GM06990 (cell line): ENCODE measurements at places on chromosomes 5 and 9.
A peak's percentile ranks its signal among the peaks of the same experiment; 100 is the strongest.

- peak; percentile 34 for DNase-seq
Observed at GRCh38 chr5:134550271-134551214, 25.1 kb downstream of the JADE2 start.

DNA sequence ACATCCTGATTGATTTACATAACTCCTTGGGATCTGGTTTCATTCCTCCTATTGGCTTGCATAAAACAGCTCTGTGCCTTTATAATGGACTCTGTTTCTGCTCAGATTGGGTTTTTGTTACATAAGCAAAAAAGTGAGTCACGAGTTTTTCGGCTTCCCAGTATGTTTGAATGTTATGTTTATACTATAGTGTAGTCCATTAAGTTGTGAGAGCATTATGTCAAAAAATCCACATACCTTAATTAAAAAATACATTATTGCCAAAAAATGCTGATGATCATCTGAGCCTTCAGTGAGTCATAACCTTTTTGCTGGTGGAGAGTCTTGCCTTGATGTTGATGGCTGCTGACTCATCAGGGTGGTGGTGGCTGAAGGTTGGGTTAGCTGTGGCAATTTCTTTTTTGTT is 144.6 kb downstream of the CCDC171 start:
- DNase-seq, result no peak

DNA sequence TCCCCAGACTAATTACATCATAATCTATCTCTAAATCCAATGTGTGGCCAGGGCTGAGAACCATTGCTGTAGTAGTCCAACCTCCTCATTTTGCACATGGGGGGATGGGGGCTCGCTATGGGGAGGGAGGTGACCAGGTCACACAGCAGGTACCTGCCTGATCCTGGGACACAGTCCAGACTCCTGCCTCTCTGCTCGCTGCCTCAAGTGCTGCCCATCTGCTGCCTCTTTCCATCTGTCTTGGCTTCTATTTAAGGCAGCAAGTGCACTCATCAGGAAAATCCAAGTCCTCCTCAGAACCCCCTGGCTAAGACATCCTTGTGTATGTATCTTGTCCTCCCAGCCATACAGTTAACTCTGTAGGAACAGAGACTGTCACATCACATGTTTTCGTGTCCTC is 57.7 kb upstream of the FRRS1L start:
- no peak for DNase-seq

DNA sequence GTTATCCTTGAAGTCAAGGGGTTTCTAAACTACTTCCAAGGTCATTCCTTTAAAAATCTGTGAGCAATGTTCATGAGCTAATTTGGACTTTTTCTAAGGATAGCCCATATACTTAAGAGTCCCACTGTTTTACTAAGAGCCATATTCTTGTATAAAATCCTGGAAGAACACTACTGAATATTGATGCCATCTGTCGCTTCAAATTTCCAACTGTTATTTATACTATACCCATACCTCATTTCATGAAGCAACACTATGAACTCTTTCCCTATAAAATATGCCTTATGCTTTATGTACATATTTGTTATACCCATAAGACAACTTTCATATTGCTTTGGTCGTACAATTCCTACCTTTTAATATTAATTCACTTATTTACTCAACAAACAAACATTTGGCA is 12.4 kb upstream of the ANKRD55 start:
- DNase-seq, result no peak

DNA sequence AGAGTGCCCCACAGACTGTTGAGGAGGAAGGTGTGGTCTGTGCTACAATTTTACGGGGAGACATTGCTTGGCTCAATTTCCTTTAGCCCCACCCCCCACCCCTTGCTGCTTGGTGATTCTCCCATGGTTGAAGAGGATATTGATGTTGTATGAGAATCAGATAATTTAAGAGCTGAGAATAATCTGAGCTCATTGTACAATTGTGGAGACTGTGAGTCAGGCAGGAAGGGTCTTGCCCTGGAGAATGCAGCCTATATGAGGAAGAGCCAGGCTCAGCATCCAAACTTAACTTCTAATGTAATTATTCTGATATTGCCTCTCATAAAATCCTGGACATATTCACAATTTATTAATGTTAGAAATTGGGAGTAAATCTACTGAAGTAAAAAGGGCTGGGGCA is 26.1 kb upstream of the OR2S2 start:
- no peak for DNase-seq

DNA sequence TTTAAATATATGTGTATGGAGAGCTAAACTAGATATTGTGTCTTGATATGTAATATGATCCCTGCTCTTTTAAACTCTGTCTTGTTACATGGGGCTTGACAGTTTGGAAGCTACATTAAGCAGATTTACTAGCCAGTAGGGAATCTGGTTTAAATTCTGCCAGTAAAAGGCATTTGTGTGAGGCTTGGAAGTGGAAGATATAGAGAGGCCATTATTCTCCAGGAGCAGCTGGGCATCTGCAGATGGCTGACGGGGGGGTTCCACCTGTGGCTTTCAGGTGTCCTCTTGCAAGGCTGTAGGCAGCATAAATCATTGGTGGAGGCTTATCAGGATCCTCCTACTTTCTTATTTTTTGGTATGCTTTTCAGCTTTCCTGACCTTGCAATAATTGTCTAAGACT is 179.1 kb upstream of the FBXL7 start:
- DNase-seq, result no peak

- DNase-seq, result peak; percentile 18
Observed at GRCh38 chr9:94918038-94918753, 191.7 kb downstream of the AOPEP start.

GRCh38 chr9:101951598-101951997 is 213.2 kb upstream of the GRIN3A start:
- DNase-seq, result no peak

DNA sequence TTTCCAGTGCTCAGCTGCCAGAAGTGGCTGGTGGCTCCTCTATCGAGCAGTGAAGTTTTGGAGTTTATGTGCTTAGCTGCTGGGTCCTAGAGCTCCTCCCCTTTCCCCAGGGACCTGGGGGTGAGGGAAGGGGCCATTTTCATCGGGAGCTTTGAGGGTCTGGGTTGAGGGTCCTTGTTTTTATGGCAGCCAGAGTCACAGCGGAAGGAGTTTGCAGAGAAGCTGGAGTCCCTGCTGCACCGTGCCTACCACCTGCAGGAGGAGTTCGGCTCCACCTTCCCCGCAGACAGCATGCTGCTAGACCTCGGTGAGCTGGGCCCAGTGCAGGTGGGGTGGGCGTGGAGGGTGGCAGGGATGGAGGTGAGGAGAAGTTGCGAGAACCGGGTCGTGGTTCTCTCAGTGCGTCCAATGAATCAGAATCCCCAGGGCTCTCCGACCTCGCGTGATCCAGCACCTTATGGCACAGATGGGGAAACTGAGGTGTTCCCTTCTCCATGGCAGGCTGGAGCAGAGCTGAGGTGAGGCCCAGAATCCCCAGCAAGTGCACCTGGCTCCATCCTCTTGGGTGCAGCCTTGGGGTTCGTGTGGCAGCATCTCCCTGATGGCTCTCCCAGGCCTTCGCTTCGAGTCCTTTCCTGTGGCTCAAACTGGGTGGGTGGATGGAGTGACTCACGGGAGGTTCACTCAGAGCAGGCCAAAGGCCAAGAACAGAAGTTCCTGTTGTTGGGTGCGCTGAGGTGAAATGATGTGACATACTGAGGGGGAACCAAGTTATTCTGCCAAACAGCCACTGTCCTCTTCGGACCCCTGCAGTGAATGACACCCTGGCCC is 21.7 kb upstream of the DOLPP1 start:
- DNase-seq, result no peak

DNA sequence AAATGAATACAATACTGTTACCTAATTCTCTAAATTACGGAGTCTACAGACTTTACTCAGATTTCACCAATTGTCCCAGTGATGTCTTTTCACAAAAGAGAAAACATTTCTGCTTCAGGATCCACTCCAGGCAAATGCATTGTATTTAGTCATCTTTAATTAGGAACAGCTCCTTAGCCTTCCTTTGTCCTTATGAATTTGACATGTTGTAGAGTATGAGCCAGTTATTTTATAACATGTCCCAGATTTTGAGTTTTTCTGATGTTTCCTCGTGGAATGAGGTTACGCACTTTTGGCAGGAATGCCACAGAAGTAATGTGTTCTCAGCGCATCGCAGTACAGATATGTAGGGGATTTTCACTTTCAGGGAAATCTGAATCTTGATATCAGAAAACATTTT is 10.5 kb downstream of the HABP4 start:
- no peak for DNase-seq

- DNase-seq, result no peak
Observed at GRCh38 chr9:20558566-20559016, 63.7 kb downstream of the MLLT3 start.

- DNase-seq, result no peak
Observed at GRCh38 chr5:168796593-168797580, 217.7 kb upstream of the PANK3 start.

GRCh38 chr9:136293476-136294077 is 10.3 kb downstream of the CCDC187 start:
- no peak for DNase-seq

DNA sequence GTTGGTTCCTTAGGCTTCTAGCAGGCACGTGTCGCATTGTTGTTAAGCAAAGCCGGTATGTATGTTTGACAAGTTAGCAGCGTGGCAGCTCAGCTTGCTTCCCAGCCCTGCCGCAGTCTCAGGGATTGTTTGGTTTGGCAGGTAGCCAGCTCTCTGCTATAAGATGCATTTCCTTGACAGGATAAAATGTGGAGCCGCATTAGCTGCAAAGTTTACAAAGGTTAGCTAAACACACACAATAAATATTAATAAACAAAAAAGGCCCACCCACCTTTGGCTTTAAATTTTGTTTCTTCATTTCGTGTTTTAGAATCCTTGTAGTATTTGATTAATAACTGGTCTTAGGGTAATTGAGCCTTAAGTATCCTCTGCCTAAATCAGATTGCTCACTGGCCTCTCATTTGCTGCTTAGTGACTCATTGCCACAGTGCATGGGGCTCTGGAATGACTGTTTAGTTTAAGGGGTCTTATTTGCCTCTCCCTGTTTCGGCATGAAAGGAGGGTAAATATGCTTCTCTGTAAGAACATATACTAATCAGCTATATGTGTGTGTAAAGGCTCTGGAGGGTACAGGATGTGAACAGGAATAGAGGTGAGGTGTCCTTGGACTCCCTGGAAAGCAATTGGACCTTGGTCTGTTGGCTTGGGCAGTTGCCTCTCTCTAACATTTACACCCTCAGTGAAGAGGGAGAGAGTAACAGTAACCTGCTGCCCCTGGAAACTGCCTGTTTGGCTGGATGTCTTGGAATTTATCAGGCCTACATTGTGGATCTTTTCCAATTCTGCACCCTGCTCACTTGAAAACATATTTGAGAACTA is 122.0 kb downstream of the GDNF start:
- DNase-seq, result no peak

DNA sequence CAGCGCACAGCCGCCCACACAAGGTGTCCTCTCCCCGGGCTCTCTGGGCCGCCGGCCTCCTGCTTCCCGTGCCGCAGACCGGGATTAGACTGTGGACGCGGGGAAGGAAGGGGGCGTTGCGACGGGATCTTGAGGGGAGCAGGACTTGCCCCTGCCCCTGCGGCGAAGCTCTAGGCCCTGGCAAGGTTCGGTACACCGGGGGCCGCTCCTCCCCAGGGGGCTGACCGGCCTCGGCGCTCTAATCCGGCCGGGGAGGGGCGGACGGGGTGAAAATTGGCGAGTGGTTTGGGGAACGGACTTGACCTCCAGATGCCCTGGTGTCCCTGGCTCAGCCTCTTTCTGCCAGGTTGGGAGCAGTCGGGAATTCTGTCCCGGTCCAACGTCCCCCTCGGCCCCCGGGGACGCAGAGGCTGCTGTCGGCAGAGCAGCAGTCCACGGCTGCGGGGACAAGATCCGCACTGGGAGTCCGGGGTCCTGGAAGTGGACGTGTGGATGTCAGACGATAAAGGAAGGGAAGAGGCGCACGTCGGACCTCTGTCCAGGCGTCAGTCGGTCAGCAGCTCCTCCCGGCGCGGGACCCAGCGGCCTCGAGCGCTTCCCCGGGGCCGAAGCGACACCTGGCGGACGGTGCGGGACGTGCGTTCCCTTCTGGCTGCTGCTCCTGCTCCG is 1.9 kb upstream of the CNTFR start:
- peak; percentile 75 for DNase-seq

- no peak for DNase-seq
Observed at GRCh38 chr5:145463634-145464033, 371.5 kb downstream of the PRELID2 start.

GRCh38 chr5:96629774-96630173 is 32.4 kb upstream of the CAST start:
- DNase-seq, result no peak

DNA sequence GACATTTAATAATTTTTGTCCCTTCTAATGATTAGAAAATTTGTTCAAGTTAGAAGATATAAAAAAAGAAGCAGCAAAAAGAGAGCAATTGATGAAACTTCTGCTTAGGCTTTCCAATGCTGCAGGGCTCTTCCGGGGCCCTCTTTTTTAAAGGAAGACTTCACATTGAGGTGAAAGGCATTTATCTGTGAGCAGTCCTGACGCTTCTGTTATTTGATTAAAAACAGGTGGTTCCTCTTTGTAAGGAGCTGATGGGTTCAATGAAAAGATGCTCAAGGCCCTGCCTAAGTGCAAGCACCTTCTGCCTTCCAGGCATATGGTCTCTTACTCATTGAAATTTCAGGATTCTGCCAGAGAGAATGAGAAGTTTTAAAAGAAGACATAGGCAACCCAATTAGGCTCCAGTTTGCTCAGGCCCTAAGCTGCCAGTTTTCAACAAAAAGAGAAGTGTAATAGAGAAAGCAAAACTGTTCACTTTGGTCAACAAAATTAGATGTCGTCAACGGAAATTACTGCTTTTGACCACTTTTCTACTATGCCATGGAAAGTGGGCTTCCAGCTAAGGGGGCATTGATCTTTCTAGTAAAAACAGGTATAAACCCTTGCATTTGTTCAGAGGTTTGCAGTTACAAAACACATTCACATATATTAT is 100.2 kb downstream of the INSYN2B start:
- DNase-seq, result no peak

GRCh38 chr5:54727874-54728587 is 210.5 kb downstream of the SNX18 start:
- DNase-seq, result no peak

GRCh38 chr5:80254767-80255430 is 949 bp downstream of the SERINC5 start:
- no peak for DNase-seq

DNA sequence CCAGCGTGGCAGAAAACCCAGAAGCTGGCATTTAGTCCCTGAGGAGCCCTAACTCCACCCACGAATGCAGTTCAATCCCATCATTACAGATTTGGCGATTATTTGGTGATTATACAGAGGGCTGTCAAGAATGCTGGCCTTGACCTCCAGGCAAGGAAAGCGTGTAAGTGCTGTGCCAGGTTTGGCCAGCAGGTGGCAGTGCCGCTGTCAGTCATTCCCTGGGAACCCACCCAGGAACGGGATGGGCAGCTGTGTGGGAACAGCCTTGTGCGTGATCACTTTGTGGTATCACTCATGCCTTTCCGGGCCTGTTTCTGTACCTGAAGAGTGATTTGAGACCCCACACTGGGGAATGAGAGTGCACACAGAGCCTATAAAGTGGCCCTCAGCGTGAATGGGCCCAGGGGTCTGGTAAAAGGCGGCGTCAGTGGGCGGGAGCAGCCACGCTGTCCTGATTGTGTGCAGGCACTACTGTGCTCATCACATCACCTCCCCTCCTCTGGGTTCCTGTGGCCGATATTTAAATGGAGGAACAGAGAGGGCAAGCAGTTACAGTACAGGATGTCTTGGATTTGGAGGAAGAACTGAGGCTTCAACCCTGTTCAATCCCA is 215.6 kb downstream of the ROR2 start:
- DNase-seq, result no peak

- DNase-seq, result no peak
Observed at GRCh38 chr5:54018438-54018837, 291.9 kb downstream of the ARL15 start.

- DNase-seq, result no peak
Observed at GRCh38 chr5:134026521-134027287, 21.9 kb upstream of the VDAC1 start.
